ENCODE measurements at places on chromosomes 7 and 10.

DNA sequence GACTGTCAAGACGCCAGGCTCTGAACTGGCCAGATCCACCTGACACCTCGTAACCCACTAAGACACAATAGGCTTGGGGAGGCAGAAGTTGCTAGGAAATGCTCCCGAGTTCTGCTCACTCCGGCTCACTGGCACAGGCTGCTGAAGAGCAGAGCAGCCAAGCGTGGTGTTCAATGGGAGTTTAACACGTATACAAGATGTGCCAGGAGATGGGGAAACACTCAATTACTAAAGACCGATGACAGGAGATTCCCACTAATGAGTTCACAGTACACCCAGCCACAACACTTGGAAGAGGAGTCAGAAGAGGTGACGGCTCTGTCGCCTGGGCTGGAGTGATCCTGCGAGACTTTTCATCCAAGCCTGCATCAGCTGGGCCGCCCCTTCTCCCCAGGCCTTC, 303.4 kb downstream of the GFRA1 start:
- no peak for DNase-seq

DNA sequence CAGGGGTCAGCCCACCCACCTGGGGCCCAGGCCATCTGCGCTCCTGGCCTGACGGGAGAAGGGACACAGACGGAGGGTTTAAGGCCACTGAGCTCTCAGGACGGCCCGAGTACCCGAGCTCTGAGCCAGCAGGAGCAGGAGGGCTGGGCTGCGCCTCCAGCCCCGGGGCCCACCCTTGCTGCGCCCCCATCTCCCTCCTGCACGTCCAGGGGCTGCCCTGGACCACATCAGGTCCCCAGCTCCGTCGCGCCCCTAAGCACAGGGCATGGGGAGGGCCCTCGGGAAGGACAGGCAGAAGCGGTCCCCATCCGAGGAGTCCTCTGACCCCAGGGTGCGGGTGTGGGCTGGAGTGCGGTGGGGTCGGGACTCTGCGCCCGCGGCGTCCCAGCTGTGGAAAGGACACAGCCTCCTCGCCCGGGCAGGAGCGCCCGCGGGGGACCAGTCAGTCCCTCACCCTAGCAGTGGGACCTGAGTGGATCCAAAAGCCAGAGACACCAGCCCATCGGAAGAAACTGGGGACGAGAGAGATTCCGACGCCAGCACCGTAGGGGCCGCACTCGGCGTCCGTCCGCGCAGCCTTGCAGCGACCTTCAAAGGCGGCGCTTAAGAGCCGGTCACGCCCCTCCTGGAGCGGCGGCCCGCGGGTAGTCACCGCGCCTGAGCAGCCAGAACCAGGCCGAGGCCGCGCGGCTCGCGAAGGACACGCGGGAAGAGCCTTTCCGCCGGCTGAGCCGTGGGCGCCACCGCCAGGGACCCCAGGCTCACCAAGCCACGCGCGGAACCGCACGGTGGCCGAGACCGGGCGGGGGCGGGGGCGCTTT, 15.9 kb downstream of the CAMK2B start:
- DNase-seq, result no peak

- DNase-seq, result no peak
Measured at GRCh38 chr7:2000153-2000687, 232.5 kb downstream of the MAD1L1 start.

DNA sequence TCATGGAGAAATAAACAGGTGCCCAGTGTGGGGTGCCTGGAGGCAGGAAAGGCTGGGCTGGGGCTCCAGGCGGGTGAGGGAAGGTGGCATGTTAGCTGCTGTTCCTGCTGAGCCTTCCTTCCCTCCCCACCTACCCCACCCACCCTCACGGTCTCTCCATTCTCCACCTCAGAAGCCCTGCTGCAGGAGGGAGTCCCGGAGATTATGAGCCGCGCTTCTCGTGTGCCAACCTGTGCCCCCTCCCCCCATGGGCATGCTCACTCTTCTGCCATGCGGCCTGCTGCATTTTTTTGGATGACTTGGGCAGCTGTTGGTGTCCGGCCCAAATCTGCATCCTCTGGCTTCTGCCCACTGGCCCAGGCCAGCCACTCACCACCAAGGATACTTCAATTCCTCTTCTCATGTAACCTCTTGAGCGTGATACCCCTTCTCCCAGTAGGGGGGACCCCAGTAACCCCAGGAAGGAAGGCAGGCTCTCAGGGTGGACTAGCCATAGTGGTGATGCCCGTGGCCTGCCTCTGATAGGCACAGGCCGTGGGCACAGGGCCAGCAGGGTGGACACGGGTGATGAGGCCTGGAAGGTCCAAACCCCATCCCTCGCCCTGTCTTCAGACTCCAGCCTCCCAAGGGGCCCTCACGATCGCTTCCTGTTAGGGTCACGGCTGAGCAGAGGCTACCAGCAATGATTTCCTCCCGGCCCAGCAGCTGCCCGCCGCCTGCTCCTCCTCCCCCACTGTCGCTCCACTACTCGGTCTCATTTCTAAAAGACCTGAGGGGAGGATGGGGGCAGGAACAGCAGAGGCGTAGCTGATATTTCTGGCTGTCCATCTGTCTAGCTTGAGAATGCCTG, 27.8 kb downstream of the UNC5B start:
- DNase-seq, result no peak

DNA sequence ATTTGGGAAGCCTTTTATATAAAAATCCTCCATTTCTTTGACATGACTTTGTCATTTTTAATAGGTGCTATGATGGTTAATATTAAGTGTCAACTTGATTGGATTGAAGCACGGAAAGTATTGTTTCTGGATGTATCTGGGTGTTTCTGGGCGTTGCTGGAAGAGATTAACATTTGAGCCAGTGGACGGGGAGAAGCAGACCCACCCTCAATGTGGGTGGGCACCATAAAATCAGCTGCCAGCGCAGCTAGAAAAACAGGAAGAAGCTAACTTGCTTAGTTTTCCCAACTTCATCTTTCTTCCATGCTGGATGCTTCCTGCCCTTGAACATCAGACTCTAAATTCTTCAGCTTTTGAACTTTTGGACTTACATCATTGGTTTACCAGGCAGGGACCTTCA, 1003.0 kb downstream of the SORCS3 start:
- no peak for DNase-seq

DNA sequence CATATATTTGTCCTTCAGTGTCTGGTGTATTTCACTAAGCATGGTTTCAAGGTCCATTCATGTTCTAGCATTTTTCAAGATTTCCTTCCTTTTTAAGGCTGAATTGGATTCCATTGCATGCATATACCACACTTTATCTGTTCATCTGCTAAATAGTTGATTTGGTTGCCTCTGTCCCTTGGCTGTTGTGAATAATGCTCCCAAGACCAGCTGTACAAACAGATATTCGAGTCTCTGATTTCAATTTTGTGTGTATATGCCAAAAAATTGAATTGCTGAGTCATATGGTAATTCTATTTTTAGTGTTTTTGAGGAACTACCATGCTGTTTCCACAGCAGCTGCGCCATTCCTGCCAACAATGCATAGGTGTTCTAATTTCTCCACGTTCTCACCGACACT, 216.4 kb downstream of the NRG3 start:
- no peak for DNase-seq

GRCh38 chr7:92251181-92251580, 5.4 kb downstream of the ANKIB1 start:
- DNase-seq, result no peak

DNA sequence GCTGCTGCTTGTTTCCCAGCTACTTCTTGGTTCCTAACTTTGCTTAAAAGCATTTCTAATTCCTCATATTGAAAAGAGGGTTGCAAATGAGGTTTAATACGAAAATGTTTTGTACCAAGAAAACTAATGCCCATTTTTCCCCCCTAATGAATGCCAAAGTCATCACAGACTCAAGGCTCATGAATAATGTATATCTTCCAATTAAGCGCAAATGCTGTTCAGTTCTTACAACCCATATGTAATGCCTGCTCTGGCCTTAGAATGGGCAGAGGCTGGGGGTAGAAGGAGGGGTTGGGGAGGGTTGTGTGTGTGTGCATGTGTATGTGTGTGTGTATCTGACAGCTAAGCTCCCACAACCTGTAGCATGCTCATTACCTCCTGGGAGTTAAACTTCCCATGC, 901.7 kb downstream of the KCNMA1 start:
- no peak for DNase-seq

GRCh38 chr10:77661100-77661499, 23.5 kb upstream of the KCNMA1 start:
- no peak for DNase-seq
